ENCODE measurements at places on chromosomes 5 and 9.

DNA sequence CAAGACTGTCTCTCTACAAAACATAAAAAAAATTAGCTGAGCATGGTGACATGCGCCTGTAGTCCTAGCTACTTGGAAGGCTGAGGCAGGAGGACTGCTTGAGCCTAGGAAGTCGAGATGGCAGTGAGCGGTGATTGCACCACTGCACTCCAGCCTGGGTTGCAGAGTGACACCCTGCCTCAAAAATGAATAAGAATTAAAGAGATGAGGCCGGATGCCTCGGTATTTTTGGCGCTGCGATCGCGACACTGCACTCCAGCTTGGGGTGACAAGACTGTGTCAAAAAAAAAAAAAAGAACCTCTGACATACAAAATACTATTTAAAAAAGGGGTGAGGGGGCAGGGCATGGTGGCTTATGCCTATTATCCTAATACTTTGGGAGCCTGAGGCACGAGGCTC is 7.3 kb downstream of the GPBP1 start:
- no peak for DNase-seq

- DNase-seq, result no peak
Measured at GRCh38 chr5:74963407-74963806, 89.0 kb downstream of the GCNT4 start.

GRCh38 chr9:114117996-114118830 is 19.1 kb upstream of the KIF12 start:
- no peak for DNase-seq

- no peak for DNase-seq
Measured at GRCh38 chr5:143566139-143566538, 162.7 kb upstream of the NR3C1 start.

- no peak for DNase-seq
Measured at GRCh38 chr5:81212211-81212751, 20.8 kb upstream of the CKMT2 start.

DNA sequence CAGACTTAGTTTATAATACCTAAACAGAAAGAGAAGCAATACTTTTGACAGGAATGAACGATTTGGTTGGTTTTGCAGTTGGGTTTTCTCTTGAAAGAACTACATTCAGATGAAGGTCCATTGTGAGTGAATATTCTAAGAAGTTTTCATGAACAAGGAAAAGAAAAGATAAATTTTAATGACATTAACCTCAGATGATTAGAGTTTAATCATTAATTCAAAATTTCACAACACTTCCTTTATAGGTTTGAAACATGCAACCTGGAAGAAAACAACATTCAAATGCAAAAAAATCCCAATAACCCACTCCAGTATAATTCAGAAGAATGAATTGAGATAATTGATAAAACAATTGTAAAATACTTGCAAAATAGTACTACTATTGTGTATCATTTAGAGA is 23.8 kb downstream of the EQTN start:
- DNase-seq, result no peak

DNA sequence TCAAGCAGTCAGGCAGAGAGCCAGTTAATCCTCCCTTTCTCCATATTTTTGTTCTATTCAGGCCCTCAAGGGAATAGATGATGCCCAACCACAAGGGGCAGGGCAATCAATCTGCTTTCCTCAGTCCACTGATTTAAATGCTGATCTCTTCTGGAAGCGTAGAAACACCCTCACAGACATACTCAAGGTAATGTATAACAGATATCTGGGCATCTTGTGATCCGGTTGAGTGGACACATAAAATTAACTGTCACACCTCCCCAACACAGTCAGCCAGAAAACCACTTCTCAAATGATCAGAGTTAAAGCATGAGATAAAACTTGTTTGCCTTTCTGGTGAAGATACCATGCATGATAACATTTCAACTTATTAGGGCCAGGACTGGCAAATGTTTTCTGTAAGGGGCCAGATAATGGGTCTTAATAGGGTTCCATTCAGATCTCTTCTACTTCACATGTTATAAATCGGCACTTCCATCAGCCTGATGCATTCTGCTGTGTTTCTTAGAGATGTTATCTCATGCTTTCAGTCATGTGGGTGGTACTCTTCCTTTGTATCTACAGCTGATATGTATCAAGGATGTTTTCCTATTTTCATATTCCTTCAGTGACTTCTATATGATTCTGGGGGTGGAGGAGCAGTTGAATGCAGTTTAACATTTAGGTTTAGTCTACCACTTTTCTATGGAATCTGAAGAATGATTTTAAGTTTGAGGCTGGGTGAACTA is 58.9 kb upstream of the CNTLN start:
- DNase-seq, result no peak

GRCh38 chr5:171969288-171969880 is 37.1 kb downstream of the FBXW11 start:
- no peak for DNase-seq

DNA sequence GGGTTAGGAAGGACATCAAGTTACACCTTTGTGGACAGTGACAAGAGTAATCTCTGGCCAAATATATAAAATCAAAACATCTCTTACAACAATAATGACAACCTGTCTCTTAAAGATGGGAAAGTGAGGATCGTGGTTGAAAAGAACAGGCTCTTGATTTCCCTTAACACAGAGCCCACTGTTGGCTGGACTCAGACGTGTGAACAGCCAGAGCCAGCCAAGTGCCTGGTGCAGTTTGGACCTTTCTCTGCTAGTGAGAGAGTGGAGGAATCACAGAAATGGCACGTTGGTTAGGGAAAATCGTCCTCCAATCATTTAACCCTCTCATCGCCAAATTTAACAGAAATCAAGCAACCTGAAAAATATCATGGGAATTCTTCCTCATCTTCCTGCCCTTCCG is 131.3 kb downstream of the GNA14 start:
- DNase-seq, result no peak

DNA sequence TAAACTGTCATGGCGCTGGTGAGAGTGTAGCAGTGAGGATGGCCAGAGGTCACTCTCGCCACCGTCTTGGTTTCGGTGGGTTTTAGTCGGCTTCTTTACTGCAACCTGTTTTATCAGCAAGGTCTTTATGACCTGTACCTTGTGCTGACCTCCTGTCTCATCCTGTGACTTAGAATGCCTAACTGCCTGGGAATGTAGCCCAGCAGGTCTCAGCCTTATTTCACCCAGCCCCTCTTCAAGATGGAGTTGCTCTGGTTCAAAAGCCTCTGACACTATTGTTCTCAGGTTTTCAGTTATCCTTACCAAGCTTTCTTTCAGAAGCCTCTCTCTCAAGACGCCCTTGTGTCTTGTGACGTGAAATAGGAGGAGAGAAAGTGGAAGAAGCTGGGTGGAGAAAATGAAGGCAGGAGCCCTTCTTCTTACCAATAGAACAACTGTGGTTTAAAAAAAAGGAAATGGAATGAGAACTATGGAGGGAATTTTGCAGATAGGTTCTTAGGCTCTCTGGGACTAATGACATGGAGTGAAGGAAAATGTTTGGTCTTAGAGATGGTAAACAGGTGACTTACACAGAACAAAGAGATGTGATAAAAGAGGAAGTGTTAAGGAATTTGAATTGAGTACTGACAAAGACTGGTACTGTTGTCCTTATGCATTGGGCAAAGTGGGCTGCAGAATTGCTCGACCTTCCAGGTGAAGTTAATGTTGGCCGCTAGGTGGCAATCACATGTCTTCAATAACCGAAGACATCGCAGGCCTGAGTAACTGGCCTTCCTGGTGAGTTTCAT is 133.3 kb upstream of the RAI14 start:
- DNase-seq, result peak; percentile 76

- no peak for DNase-seq
Measured at GRCh38 chr9:93301291-93301811, 117.4 kb downstream of the WNK2 start.

GRCh38 chr9:71582347-71582746 is 186.0 kb downstream of the CEMIP2 start:
- no peak for DNase-seq

- no peak for DNase-seq
Measured at GRCh38 chr5:167899490-167900070, 391.9 kb upstream of the WWC1 start.

GRCh38 chr9:134986957-134987356 is 69.2 kb upstream of the FCN1 start:
- DNase-seq, result no peak

- no peak for DNase-seq
Measured at GRCh38 chr5:160542281-160542680, 120.6 kb downstream of the PTTG1 start.

- no peak for DNase-seq
Measured at GRCh38 chr5:170597109-170597751, 93.4 kb downstream of the KCNIP1 start.

DNA sequence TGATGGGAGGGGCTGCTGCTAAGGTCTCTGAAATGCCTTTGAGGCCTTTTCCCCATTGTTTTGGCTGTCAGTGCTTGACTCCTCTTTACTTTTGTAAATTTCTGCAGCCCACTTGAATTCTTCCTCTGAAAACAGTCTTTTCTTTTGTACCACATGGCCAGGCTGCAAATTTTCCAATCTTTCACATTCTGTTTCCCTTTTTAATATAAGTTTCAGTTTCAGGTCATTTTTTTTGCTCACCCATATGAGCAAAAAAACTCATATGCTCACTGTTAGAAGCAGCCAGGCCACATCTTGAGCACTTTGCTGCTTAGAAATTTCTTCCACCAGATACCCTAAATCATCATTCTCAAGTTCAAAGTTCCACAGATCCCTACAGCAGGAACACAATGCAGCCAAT is 234.6 kb upstream of the ADRA1B start:
- DNase-seq, result no peak

Measured in NCI-H460 (cell line).